ENCODE measurements at places on chromosomes 4 and X.

DNA sequence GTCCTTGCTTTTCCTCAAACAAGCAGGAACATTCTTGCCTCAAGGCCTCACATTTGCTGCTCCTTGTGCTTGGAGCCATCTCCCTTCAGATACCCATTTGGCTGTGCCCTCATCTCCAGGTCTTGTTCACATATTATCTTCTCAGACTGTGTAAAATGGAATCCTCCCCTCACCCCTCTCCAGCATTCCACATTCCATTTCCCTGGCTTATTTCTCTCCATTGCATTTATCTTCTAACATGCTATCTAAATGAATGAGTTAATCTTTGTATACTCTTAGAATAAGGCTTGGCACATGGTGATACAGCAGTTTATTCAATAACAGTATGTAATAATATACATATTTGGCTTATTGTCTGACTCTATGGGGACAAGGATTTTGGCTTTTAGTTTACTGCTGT lies 8.8 kb upstream of the GALNT7 start:
- DNase-seq, result no peak

- DNase-seq, result no peak
Measured at GRCh38 chr4:119041951-119042560, 93.6 kb upstream of the MYOZ2 start.

DNA sequence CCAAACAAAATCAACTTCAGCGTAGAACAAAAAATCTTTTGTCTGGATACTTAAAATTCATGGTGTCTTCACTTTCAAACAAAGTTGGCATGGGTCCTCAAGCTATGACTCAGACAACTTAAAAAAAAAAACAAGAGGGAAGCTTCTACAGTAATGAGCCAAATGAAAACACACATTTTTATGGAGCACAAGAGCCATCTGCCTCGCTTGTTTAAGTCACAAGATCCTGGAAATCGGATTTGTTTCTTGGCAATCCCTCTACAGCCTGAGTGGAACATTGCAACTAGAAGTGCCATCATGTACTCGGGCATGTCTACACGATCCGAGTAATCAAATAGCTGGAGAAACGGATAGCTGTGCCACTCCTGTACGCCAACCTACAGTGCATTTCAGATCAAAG lies 22.6 kb downstream of the LAMP2 start:
- DNase-seq, result no peak

DNA sequence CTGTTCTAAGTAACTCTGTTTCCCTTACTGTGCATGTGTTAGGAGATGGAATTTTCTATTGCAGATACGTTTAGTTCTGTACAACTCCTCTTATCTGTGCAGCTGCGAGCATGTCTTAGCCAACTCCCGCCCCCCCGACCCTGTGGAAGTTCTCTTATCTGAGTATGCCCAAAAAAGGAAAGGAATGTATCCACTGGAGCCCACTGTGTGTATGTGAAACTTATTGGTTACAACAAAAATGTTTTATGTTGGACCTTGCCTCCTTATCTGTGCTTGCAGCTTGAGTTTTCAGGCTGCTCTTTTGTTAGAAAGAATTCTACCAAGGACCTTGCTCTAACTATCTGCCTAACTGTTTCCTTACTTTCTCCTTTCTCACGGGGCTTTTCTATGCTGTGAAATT lies 24.2 kb upstream of the DCAF8L2 start:
- DNase-seq, result no peak

DNA sequence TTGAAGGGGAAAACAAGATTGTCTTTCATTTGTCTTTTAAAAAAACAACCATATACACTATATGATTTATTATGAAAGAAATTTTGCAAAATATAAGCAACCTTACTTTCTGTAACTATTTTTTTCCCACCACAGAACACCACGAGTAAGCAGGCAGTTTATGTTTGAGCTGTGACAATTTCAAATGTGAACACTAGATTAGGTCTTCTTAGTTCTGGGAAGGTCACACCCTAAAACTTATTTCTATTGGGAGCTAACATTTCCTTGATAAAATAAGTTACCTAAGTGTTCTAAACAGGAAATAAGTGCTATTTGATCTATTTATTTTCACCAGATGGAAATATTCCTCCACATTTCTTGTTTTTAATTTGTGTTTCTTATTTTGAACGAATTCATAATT lies 50.6 kb downstream of the PCDH7 start:
- DNase-seq, result no peak

DNA sequence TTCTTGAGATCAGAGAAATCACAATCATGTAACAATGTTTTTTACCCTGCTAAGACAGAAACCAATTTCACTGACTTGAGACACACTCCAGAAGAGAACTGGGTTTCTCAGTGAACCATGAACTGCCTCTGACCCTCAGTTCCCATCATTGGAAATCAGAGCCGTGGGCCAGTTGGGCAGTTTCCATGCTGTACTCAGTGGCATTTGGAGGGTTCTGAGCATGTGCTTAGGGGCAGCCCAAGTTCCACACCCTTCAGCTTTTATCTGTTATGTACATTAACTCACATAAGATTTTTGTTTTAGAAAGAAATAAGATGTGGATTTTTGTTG lies 77.9 kb downstream of the BTC start:
- DNase-seq, result no peak

GRCh38 chr4:94852616-94853015 lies 94.9 kb downstream of the BMPR1B start:
- no peak for DNase-seq

GRCh38 chr4:157564771-157565170 lies 344.2 kb downstream of the GRIA2 start:
- DNase-seq, result no peak

DNA sequence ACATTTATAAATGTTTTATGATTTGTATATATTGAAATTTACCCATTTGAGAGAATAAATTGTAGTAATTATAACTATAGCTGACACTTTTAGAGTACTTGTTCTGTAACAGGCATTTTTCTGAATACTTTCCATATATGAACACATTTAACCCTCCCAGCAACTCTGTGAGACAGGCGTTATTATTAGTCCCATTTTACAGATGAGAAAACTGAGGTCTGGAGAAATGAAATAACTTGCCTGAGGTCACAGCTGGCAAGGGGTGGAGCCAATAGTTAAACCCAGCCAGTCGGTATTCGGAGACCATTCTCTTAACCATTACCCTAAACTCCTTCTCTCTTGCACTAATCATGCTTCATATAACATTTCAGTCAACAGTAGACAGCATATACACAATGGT lies 72.5 kb downstream of the LIMCH1 start:
- no peak for DNase-seq

- no peak for DNase-seq
Measured at GRCh38 chr4:42767669-42768068, 110.8 kb upstream of the ATP8A1 start.

DNA sequence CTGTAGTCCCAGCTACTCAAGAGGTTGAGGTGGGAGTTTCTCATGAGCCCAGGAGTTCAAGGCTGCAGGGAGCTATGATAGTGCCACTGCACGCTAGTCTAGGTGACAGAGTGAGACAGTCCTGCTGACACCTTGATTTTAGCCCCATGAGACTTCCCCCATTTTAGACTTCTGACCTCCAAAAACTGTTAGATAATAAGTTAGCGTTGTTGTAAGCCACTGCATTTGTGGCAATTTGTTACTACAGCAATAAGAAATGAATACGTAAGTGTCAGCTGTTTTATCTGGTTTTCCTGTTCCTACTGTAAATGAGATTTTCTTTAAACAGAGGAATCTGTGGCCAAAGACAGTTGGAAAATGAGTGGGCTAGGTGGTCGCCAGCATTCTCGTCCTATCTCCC lies 83.9 kb downstream of the ARHGAP10 start:
- no peak for DNase-seq

GRCh38 chr4:53563824-53564223 lies 27.5 kb downstream of the LNX1 start:
- no peak for DNase-seq

DNA sequence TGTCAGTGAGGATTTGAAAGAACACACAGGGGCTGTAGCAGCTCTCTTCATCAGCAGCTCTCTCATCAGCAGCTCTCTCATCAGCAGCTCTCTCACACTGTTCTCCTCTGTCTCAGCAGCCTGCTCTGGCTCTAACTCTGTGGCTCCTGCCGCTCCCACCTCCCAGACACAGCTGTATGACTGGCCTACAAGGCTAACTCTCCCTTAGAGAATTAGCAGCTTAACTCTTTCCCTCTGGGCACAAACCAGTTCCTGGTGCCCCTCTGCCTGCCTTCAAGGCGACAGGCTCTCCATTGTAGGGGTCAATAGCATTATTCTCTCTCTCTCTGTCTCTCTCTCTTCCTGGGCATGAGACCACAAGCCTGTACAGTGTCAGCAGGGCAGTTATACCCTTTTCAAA lies 385.6 kb upstream of the PCDH10 start:
- no peak for DNase-seq

- no peak for DNase-seq
Measured at GRCh38 chrX:16999275-16999674, 52.8 kb downstream of the REPS2 start.

- no peak for DNase-seq
Measured at GRCh38 chr4:145863191-145863590, 75.4 kb downstream of the ZNF827 start.

DNA sequence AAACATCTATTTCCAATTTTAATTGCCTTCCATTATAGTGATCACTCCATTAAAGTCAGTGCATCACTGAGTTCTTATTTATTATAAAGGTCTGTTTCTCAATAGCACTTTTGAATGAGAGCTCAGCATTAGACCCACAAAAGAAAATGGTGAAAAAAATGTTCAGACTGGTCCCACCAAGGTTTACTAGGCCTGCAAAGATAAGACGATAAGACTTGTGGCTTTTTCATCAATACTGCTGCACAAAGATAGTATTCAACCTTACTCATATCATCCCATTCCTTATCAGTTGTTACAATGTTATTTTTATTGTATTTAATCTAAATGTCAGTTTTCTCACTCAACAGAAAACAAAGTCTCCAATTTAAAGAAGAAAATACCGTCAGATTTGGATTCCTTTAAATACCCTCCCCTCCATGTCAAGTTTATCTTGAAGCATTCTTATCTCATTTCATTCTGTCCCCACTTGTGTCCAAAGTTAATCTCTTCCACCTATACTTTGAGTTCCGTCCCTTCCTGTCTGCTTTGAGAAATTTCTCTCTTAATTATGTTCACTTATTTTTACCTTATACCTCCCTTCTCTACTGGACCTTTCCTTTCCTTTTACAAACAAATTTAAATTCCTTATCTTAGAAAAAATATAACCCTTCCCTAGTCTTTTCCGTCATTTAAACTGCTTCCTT lies 140.0 kb downstream of the GASK1B start:
- no peak for DNase-seq

GRCh38 chr4:8105306-8106100 lies 53.1 kb downstream of the ABLIM2 start:
- DNase-seq, result no peak

GRCh38 chr4:102717448-102718092 lies 43.2 kb downstream of the MANBA start:
- DNase-seq, result no peak

- no peak for DNase-seq
Measured at GRCh38 chrX:49754233-49754857, 58.6 kb upstream of the PAGE1 start.

DNA sequence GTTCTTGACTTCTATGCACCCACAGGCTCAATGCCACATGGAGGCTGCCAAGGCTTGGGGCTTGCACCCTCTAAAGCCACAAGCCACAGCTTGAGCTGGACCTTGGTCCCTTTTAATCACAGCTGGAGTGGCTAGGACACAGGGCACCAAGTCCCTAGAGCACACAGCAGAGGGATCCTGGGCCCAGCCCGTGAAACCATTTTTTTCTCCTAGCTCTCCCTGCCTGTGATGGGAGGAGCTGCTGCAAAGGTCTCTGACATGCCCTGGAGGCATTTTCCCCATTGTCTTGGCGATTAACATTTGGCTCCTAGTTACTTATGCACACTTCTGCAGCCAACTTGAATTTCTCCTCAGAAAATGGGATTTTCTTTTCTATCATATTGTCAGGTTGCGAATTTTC lies 410.9 kb downstream of the GRID2 start:
- DNase-seq, result no peak

DNA sequence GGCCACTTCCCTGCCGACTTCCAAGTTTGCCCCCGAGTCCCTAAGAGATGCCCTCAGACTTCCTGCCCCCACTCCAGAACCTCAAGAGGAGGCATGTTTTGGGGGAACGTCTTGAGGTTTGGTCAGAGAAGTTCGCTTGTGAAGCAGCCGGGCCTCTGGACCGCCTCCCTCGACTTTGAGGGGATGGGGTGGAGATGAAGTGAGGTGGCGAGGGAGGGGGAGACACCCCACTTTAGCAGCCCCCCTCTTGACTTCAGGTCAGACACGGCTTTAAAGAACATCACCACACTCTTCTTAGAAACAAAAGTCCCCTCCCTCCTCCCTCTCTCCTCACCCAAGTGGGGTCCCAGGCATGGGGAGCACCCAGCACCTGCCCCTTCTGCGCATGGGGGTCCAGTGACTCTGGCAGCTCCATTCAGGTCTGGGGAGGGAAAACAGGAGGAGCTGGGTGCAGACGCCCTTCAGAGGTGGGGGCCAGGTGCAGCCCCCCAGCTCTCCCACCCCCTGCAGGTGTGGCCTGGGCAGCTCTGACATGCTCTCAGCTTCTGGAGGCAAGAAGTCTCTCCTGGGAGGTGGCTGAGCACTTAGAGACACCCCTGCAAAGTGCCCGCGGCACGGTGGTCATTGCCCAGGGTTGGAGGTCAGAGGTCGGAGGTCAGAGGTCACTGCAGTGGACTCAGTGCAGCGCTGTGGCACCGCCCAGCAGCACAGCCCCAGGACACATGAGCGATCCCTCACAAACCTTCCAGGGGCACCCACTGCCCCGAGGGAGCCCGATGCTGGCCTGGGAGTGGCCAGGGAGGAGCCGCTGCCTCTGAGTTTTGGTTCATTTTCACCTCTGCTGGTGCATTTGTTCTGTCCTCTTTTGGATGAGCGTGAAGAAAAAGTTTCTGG lies 108.8 kb downstream of the CPZ start:
- no peak for DNase-seq

DNA sequence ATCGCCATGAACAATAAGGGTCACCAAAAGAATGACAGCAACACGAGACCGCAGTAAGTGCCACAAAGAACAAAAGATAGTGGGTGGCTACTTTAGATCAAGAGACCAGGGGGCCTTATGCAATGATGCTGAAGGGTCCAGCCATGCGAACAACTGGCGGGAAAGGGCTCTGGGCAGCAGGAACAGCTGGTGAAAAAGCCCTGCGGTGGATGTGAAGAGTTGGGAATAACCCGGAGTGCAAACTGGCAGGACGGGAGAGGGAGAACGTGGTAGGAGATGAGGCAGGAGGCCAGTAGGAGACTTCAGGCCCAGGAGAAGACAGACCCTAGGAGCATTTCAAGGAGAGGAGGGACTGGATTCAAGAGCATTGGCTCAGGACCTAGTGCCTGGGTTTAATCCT lies 120.2 kb downstream of the AFAP1 start:
- DNase-seq, result no peak

- DNase-seq, result no peak
Measured at GRCh38 chrX:47683184-47683828, 24.3 kb upstream of the UXT start.

GRCh38 chr4:53532521-53532920 lies 58.8 kb downstream of the LNX1 start:
- DNase-seq, result no peak

- DNase-seq, result no peak
Measured at GRCh38 chr4:142405695-142406498, 440.2 kb downstream of the INPP4B start.
